ENCODE measurements at places on chromosomes 12 and 14.
A peak's percentile ranks its signal among the peaks of the same experiment; 100 is the strongest.

- peak; percentile 64 for DNase-seq
These were observed 13.1 kb downstream of the KRT83 start for GRCh38 chr12:52307836-52308805.

- DNase-seq: no peak
These were observed 40.5 kb upstream of the C14orf132 start for GRCh38 chr14:95998656-95999055.

DNA sequence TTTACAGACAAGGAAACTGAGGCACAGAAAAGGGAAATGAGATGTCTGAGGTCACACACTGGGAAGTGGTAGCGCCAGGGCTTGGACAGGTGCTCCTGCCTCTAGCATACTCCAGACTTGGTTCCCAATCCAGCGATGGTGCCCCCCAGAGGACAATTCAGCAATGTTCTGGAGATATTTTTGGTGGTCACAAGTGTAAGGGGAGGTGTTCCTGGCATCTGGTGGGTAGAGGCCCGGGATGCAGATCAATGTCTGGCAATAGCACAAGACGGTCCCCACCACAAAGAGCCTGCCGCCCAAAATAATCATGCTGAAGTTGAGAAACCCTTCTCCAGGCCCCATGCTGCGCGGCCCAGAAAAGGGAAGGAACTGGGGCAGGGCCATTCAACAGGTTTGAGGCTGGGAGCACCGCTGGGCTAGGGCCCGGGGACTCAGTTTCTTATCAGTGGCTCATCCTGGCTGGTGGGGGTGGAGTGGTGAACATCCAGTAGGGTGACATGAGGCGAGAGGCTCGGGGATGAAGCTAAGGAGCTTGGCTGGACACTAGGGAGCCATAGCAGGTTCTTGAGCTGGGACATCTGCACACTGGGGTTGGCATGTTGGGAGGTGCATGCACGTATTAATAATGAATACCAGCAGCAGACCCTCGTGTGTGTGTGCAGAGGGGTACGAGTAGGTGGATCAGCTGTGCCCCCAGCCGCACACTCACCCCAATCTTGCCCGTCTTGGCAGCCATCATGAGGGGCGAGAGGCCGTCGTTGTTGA is 35.1 kb downstream of the TRPV4 start:
- no peak for DNase-seq

DNA sequence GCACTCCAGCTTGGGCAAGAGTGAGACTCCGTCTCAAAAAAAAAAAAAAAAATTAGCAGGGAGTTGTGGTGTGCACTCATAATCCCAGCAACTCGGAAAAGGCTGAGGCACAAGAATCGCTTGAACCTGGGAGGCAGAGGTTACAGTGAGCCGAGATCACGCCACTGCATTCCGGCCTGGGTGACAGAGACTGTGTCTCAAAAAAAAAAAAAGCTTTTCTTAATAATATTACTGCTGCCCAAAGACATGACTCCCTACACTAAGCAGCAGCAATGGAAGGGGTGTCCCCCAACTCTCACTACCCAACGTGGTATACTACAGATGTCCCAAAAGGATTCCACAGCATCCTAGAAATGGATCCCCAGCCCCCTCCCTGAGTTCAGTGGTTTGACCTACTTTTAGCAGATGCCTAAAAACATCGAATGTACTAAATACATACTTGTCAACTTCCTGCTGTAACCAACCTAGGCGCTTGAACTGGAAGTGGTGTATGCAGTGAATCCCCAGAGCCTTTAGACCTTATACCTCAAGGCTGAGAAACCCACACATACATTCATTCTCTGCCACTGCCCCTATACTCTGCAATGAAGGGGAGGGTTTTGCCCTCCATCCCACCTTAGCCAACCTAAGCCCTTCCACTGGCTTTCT is 8.5 kb upstream of the FKBP11 start:
- no peak for DNase-seq

DNA sequence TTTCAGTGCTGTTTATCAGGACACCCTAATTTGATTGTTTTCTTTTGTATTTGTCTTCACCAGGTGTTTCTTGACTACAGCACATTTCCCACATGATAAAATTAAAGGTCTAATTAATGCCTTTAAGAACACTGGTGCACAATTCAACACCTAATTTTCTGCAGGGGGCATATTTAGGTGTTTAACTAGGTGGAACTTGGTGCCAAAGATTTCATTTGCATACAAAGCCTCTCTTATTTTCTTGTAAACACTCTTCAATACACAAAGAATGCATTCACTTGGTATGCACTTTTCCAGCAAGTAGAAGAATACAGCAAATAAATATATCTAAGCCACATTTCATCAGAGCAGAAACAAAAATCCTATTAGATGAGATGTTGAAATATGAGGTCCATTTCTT is 646.2 kb upstream of the FOXG1 start:
- no peak for DNase-seq

GRCh38 chr14:22837114-22837749 is 847 bp downstream of the MMP14 start:
- DNase-seq: no peak

DNA sequence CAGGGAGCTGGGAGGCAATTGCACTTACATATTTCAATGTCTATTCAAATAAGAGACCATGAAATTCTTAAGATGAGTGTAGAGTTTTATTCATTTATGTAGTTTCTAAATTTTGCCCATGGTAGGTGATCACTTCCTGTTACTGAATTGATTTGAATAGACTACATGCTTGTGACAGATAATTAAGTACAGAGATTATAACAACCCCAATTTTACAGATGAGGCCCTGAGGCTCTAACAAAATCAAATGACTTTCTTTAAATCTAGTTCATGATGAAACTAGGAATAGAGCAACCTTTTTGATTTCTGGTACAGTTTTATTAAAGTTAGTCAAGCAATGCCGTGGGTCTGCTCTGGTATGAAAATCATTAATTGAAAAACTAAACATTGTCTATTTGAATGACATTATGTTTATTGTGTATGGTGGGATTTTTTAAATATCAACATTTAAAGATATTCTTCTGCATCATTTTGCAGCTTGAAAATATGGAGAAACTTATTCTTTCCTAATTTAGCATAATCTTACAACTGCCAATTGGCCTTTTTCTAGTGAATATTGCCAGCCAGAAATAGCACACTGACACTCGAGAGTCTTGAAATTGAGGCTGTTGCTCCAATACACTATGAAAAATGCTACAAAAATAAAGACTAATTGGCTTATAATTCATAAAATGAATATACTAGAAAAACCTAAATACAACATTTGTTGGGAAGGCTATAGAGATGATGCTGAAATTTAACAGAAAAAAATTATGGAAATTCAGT is 308.9 kb downstream of the SLC6A15 start:
- DNase-seq: no peak

- DNase-seq: no peak
These were observed 234.3 kb downstream of the DACT1 start for GRCh38 chr14:58872061-58872460.

DNA sequence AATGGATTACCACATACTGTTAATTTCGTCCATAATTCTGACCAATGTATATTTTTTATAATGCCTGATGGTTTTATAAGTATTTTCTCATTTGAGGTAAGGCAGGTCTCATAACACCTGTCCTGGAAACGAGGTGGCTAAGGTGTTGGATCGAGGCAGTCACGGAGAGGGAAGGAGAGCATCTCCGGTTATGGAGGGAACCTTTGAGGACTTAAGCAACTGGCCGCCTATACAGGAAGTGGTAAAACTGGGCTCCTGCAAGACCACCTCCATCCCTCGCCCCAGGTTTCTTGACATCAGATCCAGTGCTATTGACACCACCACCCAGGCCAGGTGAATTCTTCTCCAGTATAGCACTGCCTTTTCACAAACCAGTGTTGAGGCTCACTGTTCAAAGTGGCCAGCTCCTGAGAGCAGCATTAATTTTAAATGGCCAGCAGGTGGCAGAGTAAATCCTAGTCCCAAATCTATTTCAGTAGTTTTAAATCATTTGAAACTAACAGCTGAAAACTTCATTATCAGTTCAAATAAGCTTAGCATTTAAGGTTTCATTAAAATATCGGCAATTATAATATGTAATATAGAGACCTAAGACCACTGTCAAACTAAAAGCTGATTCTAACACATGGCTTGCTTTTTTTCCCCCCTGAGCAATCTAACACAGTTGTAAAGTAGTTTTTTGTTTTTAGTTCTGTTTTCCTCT is 100.8 kb downstream of the PPM1A start:
- peak; percentile 66 for DNase-seq

DNA sequence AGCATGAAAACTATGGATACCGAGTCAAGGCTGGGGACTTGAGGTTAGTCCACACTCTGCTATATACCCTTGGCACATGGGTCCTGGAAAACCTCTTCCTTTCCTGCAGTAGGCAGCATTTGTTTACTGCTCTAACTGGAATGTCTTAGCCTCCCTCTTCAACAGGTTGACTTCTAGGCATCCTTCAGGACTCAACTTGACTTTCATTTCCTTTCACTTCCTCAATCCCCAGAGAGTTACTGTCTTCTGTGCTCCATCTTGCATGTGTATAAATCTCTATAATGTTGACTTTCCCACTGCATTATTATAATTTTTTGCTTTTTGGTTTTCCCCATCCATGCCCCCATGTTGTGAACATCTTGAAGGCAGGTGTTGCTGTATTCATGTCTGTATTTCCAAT is 107.9 kb downstream of the VRK1 start:
- DNase-seq: no peak

DNA sequence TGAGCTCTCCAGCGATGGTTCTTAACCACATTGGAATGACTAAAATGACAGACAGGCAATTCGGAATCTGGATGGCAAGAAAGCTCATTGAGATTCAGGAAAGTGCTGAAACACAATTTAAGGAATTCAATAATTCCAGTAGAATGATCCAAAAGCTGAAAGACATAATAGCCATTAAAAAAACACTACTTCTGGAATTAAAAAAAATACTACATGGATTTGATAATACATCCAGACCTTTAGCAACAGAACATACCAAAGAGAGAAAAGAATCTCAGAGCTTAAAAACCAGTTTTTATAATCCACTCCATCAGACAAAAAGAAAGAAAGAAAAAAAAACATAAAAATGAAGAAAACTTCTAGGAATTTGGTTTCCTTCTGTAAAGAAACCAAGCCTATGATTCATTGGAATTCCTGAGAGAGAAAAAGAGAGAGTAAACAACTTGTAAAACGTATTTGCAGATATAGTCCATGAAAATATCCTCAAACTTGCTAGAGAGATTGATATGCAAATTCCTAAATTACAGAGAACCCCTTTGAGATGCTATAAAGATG is 52.8 kb downstream of the SLCO1B1 start:
- DNase-seq: no peak

DNA sequence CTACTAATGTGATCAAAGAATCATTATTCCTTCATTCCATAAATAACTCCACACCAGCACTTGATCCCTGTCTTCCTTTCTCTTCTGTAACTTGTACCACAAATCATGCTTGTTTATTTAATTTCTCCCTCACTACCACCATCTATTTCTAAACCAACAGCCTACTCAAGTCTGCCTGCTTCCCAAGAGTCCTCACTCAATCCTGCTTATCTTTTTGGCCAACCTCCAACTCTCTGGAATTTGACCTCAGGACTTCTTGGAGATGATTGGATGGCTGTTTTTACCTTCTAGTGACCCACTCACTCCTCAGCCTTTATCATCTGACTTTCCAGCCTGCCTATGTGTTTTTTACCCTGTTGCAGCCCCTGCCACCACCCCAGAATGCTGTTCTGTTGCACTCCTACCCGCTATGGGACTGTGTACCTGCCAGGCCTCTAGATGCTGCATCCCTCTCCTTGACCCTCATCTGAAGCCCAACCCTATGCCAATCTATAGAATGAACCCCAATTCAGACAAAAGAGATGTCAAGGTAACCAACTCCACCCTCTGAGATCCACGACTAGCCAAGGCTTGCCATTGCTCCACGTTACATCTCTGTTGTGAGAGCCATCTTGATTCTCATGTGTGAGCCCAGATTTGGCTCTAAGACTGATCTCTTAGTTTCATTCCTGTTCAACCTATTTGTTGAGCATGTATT is 150.2 kb upstream of the PLEKHG7 start:
- DNase-seq: no peak

DNA sequence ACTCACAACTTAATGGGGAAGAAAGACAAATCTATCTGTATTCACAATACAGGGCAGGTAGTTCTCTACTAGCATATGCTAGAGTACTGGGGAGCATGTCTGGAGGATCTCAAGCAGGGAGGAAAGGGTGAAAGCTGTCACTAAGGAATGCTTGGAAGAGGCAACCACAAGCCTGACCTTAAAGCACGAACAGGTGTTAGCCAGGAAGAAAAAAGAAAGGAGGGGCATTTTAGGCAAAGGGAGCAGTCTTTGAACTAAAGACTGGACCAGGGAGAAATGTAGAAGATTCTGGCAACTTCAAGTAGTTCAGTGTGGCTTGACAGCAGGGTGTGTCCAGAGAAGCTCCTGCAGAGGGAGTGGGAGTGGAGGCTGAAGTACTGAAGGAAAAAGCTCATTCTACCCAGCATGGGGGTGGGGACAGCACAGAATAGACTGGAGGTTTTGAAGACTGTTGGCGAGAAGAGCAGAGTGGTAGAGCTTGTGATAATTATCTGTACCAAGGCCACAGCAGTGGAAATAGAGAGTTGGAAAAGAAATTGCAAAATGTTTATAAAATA is 50.9 kb downstream of the AP5M1 start:
- DNase-seq: no peak

- no peak for DNase-seq
These were observed 249.9 kb upstream of the RGS6 start for GRCh38 chr14:71682337-71682736.

DNA sequence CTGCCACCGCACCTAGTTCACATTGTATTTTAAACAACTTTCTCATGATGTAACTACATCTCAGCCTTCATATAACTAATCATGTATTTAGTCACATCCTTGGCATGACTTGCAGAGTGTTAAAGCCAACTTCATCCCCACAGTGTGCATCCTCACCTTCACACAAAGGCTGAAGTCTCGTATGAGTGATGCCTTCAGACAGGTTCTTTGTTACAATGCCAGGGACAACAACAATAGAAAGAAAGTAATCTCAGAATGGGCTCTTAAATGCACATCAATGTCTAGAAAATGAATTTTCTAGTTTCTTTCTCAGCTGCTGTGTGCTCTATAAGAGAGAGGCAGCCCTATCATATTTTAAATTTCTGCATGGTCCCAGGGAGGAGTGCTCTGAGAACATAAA is 221.3 kb downstream of the DIO2 start:
- DNase-seq: no peak

DNA sequence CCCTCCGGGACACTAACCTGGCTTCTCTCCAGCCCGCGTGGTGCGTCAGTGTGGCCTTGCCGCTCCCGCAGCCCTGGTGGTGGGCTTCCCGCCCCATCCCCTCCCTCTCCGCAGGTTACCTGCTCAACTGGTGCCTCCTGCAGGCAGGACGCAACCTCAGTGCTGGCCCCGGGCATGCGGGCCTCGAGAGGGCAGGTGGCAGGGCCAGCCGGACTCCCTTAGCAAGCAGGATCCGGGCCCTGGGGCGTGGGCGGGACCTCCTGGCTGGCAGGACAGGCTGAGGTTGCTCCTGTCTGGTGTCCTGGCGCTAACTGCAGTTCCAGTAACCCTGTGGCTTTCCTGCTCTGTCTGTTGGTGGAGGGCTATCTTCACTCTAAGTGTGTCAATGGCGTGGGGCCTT is 8.6 kb upstream of the ADSS1 start:
- DNase-seq: no peak
